ENCODE measurements at places on chromosomes 12 and 14.

DNA sequence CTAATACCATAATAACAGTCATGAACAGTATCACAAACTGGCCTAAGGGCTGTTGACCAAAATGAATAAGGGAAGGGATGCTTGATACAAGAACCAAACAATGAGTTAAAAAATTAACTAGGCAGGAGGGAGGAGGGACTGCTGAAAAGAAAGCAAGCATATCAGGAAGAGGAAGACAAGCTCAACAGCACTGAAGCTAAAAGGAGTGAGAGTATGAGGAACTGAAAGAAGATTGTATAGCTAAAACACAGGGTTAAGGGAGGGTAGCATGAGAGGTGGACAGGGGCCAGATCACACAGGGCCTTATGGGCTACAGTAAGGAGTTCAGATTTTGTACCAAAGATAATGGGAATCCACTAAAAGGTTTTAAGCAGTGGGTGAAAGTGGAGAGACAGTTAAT lies 34.1 kb downstream of the ITGA7 start:
- DNase-seq: no peak

- DNase-seq: no peak
These were observed 18.9 kb downstream of the FOS start for GRCh38 chr14:75297411-75298040.

GRCh38 chr14:50772412-50772811 lies 58.5 kb downstream of the NIN start:
- peak; percentile 80 for DNase-seq

DNA sequence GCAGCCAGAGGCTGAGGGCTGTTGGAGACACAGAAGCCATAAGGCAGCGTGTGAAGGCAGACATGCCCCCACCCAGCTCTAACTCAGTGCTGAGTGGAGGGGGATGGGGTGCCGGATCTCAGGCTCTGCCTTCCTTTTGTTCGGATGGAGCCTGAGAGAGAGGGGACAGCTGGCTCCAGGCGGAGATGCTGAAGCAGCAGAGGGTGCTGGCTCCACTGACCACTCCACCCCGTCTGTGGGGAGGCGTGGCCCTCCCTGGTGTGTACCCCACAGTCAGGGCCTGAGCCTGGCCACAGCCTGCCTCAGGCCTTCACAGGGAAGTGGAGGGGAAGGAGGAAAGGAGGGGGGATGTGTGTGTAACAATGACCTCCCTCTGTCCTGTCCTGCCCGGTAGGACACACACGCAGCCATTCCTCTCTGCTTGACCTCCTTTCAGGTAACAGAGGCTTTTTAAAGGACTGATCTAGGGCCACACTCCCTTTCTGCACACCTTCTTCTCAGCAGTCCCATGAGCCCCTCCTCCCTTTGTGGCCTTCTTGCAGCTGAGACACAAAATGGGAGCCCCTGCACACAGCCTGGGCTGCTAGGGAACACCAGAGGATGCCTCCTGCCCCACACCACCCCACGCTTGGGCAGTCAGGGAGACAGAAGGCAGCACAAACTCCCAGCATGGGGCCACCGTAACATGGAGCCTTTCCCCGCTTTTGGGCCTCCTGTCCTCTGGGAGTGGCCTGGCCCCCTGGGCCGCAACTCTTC lies 9.6 kb upstream of the ENDOU start:
- no peak for DNase-seq

GRCh38 chr14:34300882-34301734 lies 160.9 kb downstream of the SPTSSA start:
- DNase-seq: peak; percentile 12

DNA sequence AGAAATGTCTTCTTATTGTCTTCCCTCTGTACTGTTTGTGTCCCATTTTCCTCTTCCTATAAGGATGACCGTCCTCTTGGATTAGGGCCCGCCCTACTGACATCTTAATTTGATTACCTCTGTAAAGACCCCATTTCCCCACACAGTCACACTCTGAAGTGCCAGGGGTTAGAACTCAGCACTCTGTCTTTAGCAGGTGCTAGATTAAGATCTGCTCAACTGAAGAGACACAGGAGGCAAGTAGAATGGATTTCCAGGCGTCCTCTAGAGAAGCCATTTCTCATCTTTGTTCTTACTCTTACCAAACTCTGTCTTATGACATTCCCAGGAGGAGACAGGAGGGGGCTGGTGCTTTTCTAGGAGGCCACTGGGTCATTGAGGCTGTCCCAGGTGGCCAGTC lies 50.8 kb downstream of the VCPKMT start:
- DNase-seq: no peak

- peak; percentile 20 for DNase-seq
These were observed 205.5 kb downstream of the CHST11 start for GRCh38 chr12:104662203-104662602.

DNA sequence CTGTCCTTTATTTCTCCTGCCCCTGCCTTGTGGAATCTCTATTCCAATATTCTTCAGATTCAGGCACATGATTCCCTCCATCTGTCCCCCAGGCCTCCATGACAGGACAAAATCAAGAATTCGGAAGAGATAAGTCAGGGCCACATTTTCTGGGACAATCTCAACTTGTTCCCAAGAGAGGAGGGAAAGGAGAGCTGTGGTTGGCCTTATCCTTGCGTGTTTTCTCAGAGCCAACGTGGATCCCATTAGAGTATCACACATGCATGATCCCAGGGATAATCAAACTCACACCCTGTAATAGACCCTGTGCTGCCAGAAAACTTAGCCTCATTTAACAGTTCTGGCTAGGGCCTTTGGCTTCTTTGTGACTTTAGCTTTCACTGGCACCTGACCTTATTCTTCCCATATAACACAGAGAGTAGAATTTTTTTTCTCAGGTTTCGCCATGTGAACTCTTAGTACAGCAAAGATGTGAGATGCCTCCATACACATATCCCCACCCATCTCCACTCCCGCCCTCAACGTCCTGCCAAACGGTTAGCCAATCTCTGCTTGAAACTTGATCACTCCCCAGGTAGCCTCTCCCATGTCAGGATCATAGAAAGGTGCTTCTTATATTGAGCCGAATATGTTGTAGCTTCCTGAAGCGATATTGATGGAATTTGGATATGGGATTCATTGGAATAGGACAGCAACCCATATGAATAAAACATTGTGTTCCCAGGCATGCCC lies 6.7 kb upstream of the KRT1 start:
- no peak for DNase-seq

- peak; percentile 78 for DNase-seq
These were observed 29.7 kb downstream of the CCDC85C start for GRCh38 chr14:99574099-99574880.

- no peak for DNase-seq
These were observed 436.4 kb downstream of the ADAMTS20 start for GRCh38 chr12:43115441-43116160.

DNA sequence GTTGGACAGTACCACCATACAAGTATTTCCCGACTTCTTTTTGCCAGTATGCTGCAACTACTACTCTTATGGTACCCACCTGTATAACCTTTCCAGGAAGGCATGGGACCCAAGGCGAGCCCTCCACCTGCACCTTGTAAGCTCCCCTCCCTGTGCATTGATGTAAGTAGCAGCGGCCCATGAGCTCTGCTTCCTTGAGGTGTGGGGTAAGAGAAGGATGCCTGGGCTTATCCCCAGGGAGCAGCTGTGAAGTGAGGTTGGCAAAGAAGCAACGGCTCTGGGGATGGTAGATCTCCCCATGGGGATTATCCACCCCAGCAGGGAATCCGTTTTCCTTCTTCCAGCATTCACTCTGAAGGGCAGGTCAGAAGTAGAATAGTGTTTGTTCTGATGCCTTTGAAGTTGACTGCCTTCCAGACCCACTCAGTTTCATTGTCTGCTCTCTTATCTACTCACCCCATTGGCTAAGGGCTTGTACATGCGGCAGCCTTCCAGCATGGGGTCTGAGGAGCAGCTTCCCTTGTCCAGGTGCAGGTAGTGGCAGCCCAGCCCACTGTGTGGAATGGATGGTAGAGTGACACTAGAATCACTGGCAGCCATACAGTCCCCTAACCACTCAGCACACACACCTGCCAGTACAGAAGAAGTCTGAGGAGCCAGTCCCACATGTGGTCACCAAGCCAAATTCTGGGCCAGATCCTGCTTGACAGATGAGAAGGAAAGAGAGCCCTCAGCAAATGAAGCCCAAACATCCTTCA lies 3.4 kb downstream of the CIROP start:
- no peak for DNase-seq

DNA sequence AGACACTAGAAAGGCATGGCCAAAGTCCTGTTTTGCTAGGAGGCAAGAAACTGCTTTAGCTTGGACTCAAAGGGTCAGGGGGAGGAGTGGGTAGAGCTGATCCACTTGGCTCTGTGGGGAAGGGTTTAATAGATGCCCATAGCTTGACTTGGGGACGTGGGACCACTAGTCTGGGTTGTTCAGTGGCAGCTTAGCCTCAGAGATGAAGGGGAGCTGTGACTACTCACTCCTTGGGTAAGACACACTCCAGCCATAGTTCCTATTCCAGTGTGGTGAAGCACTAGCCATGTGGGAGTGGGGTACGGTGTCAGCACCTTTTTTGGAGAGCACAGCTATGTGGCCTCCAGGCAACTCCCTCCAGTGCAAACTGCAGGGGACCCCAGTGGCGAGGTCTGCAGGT lies 257.3 kb downstream of the TMEM121 start:
- DNase-seq: no peak

DNA sequence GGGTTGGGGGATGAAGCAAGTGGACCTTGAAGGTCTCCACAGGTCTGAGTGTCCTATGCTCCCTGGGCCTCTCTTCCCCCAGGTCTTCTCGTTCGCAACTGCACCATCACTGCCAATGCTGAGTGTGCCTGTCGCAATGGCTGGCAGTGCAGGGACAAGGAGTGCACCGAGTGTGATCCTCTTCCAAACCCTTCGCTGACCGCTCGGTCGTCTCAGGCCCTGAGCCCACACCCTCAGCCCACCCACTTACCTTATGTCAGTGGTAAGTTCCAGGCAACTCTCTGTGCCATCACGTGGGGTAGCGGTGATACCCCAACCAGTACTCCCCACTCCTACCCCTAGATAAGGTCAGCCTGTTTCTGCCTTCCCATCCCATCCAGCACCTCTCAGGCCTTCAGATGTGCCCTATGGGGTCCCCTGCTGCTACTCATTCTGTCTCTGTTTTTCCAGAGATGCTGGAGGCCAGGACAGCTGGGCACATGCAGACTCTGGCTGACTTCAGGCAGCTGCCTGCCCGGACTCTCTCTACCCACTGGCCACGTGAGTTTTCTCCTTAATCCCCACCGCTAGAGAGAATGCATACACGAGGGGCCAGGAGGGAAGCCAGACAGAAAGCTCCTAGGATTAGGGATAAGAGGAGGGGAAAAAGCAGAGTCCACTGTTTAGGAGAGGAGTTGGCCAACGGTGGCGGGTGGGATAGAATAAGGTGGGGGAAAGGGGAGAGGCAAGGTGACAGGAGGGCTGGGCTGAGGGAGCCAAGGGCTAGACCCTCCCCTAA lies 1.6 kb upstream of the TAPBPL start:
- DNase-seq: no peak

- DNase-seq: peak; percentile 59
These were observed 708.6 kb downstream of the DIO2 start for GRCh38 chr14:79502751-79503148.

- DNase-seq: peak; percentile 97
These were observed 3.0 kb upstream of the CORO1C start for GRCh38 chr12:108734200-108734906.

DNA sequence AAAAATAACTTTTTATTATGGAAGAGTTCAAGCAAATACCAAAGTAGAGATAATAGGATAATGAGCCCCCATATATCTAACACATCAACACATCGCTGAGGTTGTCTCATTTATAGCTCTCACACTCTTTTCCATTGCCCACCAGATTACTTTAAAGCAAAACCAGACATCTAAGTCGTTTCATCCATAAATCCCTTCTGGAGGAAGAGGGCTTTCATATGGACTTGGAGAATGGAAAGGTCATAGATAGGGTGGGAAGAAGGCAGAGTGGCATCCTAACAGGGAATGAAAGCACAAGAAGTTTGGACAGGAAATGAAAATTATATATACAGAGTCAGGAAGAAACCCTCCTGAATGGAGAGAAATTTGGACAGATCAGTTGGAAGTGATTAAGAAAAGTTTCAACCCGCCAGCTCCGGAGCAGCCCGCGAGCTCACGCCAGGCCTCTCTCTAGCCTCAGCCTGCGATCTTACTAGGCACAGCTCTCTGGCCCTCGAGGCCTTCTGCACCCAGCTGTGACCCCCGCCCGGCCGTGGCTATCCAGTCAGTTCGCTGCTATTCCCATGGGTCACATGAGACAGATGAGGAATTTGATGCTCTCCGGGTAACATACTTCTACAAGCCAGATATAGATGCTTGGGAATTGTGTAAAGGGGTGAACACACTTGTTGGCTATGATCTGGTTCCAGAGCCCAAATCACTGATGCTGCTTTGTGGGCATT lies 48.4 kb upstream of the NID2 start:
- peak; percentile 54 for DNase-seq

- no peak for DNase-seq
These were observed 31.7 kb downstream of the SRRM4 start for GRCh38 chr12:119013023-119013422.

GRCh38 chr12:24900196-24900595 lies 48.7 kb downstream of the BCAT1 start:
- no peak for DNase-seq

DNA sequence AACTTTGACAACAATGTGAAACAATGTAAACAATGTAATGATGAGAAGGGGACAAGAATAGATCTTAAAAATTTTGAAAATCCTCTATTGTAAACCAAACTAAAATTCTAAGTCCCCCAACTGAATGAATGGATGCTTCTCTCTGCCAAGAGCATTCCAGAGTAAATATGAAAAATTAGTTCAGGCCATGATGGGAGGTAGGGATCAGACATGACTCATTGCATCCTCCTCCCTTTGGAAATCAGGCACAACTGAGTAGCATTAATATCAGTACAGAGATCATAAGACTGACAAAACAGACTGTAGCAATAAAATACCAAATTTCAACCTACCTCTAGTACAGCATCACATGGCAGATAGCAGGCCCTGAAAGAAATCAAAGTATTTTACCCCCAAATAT lies 559.9 kb downstream of the C12orf50 start:
- DNase-seq: peak; percentile 13

DNA sequence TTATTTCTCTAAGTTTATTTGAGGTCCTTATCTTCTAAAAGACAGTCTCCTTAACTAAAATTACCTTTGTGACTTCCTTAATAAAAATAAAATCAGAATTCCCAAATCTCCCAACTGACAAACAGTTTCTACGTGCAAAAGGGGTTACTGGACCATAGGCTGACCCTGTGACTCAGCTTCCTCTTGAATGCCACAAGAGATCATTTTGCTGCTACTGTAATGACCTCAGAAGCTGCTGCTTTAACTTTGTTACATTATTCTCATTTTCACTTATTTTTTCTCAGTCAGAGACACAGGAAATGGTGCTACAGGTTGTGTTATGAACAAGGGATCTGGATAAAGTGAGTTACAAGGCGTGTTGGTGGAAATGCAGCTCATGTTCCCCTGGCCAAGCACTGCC lies 132.2 kb upstream of the TMTC2 start:
- no peak for DNase-seq

DNA sequence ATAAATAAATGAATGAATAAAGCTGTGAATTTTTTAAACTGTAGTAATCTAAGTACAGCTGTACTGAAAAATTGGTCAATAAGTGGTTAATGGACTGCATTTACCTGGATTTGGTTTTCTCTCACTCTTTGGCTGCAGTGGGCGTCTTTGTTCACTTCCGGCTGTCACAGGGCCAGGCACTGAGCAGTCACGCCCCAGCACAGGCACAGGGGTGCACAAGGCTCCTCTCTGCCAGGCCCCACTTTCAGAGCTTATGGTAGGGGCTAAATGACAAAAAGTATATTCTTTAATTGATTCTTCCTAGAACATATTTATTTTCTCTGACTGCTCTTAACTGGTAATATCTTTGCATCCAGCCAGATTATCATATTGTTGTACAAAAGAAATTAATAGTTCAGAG lies 70.6 kb upstream of the DYNC1H1 start:
- DNase-seq: no peak

- no peak for DNase-seq
These were observed 8.9 kb upstream of the WNT5B start for GRCh38 chr12:1620092-1620491.

All from IMR-90 (cell line).